Activated CD8-positive, alpha-beta memory T cell treated with anti-CD3 and anti-CD28 coated beads, Interleukin-2, amount 50 U/mL, for 48 hours (primary cell): ENCODE measurements at places on chromosomes 2 and 18.

DNA sequence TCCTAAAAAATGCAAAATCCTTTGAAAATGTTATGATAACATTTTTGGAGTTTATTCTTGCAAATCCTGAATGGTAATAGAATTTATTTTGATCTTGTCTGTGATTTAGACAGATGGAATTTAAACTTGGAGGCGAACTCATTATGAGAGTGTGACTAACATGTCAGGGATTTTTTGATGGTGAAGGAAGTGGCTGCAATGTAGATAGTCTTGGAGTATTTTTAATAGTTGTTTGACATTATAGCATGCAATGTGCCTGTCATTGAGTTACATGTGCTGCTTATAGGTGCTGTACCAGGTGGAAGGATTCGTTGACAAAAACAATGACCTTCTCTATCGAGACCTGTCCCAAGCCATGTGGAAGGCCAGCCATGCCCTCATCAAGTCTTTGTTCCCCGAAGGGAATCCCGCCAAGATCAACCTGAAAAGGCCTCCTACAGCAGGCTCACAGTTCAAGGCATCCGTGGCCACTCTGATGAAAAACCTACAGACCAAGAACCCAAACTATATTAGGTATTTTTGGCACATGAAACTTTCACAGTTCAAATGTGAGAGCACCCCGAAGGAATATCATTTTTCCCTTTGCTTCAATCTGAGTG is 141.8 kb downstream of the MYO1B start:
- DNase-seq, result no peak

DNA sequence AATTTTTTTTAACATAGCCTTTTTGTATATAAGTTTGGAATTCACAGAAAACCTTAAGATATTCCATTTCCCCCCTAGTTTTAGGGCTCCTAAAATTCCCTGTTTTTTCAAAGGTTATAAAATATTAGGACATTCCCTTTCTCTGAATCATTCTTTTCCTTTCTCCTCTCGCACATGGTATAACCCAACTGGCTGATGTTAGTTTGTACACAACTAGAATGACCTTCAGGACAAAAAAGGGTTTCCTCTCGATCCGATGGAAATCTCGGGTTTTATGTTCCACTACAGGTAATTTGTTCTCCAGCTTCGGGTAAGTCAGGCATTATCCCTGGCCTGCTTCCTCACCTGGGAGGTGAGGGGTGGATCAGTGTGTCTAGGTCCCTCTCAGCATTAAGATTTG is 215.1 kb downstream of the LDLRAD4 start:
- DNase-seq, result no peak

DNA sequence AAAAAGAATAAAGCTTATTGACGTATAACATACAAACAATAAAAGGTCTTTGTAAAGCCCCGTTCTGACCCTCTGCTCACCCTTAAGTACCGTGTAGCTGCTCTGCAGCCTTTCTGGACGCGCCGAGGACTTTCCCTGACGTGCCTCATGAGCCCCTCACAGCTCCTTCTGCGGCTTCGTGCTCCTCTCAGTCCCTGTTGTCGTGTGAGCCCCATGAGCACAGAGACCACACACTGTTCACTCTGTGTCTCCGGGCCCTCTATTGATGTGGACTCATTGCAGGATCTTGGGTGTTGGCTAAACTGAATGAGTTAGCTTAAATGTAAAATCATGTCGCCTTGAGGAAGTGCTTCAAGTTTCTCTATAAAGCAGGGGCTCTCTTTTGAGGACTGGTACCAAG is 43.6 kb upstream of the INHBB start:
- DNase-seq, result peak; percentile 40

DNA sequence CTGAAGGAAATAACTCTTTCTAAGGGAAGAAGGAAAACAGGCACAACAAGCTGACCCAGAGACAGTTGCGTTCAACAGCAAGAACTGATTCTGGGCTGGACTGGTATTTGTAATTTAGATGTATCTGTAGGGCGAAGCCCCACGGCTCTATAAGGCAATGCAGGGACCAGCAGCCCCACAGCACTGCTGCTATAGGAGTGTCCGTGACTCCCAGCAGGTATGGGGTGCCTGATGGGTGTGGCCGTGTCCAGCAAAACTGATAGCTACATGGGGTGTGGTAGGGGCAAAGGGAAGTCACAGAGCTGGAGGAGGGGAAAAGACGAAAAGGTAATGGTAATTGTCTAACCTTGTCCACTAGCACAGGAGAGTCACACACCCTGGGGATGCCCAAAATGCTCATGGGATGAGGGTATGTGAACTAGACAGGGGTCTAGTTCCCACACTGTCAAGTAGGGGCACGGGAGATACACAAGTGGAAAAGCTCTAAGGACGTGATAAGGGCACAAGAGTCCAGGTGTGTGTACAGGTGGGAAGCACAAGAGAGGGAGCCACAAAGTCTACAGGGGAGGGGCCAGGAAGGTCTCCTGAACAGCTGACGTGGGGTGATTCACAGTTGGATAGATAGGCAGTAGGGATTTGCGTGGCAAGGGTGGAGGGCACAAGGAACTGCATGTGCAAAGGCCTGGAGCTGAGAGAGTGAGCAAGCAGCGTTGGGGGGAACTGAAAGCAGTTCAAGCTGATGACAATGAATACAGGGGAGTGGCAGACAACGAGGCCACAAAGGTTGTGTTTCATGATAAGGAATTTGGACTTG is 48.5 kb upstream of the ASPRV1 start:
- DNase-seq, result peak; percentile 7

- DNase-seq, result no peak
These were observed 24.8 kb downstream of the KIF5C start for GRCh38 chr2:148899638-148900318.

GRCh38 chr2:69743847-69744264 is 1.9 kb downstream of the ANXA4 start:
- DNase-seq, result no peak

GRCh38 chr2:75820693-75821092 is 110.0 kb upstream of the GCFC2 start:
- no peak for DNase-seq

GRCh38 chr2:239431536-239431935 is 30.7 kb upstream of the HDAC4 start:
- DNase-seq, result no peak

DNA sequence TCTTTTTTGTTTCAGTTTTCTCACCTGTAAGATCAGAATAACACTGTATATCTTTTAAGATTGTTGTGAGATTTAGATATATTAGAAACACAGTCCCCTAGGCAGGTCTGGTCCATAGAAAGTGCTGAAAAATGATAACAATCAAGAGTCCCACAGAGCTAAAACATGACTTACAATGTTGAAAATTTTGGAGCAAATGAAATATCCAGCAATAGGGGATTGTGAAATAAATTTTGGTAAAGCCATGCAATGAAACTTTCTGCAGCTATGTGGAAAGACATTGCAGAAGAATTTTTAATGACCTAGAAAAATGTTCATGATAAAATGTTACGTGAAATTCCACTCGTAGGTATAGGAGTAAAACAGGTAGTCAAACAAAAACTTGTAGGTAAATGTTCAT is 127.6 kb upstream of the SERPINE2 start:
- no peak for DNase-seq

- no peak for DNase-seq
These were observed 54.5 kb downstream of the SKA1 start for GRCh38 chr18:50429207-50429948.

DNA sequence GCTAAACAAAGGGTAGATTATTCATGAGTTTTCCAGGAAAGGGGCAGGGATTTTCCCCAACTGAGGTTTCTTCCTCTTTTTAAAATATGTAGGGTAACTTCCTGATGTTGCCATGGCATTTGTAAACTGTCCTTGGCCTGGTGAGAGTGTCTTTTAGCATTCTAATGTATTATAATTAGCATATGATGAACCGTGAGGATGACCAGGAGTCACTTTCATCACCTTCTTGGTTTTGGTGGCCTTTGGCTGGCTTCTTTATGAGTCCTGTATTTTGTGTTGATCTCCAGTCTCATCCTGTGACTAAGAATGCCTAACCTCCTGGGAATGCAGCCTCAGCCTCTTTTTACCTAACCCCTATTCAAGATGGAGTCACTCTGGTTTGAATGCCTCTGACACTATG is 391.0 kb upstream of the LINC00305 start:
- DNase-seq, result no peak
